ENCODE measurements at places on chromosomes 11 and 22.

DNA sequence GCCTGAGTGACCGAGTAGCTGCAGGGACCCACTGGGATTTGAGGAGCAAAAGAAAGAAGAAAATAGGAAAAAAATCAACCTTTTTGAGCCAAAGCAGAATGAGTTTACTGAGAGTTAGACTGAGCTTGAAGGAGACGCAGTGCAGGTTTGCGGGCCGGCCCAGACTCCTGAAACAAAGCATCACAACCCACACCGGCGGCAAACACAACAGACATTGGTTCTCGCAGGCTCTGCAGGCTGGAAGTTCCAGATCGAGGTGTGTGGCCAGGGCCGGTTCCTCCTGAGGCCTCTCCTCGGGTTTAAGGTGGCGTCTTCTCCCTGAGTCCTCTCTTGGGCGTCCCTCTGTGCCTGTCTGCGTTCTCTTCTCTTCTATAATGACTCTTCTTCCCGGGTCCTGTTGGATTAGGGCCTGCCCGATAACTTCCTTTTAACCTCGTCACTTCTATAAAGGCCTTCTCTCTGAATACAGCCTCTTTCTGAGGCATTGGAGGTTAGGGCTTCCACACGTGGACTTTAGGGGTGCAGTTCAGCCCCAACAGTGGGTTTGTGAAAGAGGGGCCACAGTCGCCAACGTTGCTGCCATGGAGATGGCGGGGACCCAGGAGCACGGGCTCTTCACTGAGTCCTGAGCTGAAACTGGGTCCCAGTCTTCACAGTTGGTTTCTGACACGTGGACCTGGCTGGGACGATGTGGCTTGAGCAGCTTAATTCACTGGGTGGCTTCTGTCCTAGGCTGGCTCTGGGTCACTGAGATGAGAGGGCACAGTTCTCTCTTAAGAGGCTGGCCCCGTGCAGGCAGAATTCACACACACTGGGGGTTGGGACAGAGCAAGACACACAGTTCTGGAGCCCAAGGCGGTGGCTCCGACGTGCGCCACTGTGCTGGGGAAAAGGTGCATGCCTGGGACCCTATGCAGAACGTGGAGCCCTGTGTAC is 1047.7 kb downstream of the BRD1 start:
- DNase-seq, result no peak

DNA sequence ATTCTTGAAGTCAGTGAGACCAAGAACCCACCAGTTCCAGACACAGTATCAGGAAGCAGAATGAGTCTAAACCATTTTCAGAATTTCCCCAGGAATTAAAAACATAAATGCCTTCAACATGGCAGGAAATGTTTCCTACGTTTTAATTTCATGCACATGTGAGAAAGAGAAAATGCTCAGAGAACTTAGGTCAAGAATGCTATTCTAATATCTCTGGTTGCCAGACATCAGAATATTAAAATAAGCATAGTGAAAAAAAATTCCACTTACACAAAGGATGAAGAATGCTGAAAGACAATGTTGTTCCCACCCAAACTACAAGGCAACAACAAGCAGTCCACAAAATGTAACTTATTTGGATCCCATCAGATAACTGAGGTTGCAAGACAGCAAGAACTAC is 104.8 kb downstream of the RAB38 start:
- DNase-seq, result no peak

DNA sequence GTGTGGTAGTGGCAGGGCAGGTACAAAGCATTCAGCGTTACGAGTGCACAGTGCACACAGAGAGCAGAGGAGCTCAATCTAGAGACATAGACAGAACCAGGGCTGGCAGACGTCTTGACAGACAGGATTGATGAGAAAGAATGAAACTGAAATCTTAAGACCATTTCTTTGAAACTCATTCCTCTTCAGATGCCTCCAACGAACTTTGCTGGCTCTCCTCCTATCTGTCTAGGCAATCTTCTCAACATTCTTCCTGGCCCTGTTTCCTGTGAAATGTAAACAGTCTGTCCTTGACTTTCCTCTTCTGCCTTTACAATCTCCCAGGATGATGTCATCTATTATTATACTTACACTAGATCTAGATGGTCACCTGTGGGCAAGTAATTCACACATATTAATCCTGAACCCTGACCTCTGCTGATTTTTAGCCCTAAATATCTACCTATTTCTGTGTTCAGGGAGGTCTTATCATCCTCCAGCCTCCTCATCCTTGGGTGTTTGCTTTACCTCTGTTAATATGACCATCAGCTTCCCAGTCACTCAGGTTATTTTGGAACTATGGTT is 119.5 kb downstream of the ENTHD1 start:
- DNase-seq, result no peak

- peak; percentile 31 for DNase-seq
Observed at GRCh38 chr11:123493349-123494063, 63.4 kb downstream of the GRAMD1B start.

GRCh38 chr11:117884994-117885393 is 8.5 kb upstream of the FXYD6 start:
- no peak for DNase-seq

DNA sequence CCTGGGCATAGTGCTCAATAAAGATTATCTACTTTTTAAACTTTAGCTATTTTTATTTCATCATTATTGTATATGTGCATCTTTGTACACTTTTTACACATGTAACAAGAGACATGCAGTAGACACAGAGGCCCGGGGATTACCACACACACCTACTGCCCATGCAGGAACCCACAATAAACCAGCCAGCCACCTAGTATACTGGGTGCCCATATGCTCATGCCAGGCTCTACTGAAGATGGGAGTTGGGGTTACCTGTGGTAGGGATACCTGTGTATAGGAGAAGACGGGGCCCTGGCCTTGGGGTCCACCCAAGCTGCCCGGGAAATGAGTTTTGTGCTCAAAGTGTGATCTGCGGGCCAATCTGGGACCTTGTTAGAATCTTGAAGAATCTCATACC is 31.2 kb upstream of the P2RY2 start:
- DNase-seq, result no peak

DNA sequence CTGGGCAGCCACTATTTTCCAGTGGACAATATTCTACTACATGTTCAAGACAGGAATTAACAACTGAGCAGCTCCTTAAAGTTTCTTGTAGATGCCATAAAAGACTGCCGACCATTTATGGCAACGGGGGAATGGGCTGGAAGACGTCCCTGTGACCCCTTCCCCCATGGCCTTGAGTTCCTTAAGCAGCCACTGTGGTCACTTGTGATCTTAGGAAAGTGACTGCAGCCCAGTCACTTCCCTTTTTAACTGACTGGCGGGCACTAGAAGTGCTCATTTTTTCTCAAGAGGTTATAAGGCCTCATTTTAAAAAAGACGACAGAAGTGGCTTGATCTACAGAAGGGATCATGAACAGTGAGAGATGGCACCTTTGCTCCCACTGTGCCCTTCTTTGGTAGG is 153.2 kb upstream of the NARS2 start:
- no peak for DNase-seq

DNA sequence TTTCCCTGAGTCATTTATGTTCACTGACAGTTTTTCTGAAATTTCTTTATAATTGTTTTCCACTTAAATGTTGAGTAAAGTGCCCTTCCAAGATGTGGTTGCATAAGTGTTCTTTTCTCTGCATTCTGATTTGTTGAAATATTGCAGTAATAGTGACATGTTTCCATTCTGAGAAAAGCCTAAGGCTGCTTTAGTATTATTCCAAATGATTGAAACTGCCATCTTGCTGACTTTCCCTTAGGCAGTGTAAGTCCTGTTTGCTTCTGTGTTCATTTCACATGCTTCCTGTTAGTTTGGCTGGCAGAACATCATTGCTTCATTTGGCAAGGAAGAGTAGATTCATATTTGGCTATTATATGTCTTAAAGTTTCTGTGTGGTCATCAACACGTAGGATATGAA is 146.5 kb downstream of the ELP4 start:
- DNase-seq, result no peak

DNA sequence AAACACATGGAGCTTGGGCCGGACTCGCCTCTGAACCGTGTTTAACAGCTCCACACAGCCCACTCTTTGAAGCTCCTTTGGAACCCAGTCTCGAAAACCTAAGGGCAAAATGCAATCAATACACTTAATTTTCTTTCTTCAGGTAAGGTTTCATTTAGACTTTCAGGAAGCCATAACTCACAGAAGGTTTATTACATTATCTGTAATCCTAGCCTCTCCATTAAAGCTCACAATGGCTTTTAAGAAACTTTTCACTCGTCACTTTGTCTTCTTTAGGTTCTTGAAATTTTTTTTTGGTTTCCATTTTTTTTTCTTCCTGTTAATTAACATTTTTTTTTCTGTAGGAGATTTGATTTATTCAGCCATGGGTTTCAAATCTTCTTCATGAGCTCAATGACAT is 91.3 kb downstream of the ARL14EP start:
- no peak for DNase-seq

DNA sequence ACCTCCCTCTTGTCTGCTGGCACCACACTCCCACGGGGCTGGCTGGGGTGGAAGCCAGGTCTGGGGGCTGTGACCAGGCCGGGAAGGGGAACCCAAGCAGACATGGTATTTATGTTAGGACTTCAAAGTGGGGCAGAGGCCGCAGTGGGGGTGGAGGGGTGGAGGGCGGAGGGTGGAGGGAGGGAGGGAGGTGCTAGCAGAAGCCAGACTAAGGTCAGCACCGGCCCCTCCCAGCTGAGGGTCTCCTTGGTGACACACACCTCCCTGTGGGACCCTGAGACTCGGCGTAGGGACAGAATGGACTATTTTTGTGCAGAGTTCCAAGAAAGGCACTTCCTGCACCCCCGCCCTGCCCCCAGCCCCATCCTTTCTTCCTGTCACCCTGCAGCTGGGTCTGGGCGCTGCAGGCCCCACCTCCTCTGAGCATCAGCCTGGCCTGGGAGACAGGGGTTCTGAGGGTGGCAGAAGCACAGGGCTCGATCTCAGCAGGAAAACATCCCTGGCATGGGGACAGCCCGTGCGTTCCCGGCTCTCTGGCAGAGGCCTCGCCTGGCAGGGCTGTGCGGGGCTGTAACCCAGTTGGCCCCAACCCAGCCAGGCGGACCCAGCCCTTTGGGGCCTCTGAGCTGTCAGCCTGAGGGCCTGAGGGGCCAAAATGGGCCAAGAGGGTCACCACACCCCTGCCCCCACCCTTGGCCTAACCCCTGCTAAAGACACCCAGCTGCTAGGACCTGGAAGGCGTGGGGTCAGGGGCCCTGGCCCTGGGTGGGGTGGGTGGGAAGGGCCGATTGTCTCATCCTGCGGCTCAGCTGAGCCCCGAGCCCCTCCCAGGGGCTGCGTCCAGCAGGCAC is 9.6 kb upstream of the CD248 start:
- no peak for DNase-seq

GRCh38 chr11:75891947-75892739 is 77.1 kb downstream of the UVRAG start:
- no peak for DNase-seq

DNA sequence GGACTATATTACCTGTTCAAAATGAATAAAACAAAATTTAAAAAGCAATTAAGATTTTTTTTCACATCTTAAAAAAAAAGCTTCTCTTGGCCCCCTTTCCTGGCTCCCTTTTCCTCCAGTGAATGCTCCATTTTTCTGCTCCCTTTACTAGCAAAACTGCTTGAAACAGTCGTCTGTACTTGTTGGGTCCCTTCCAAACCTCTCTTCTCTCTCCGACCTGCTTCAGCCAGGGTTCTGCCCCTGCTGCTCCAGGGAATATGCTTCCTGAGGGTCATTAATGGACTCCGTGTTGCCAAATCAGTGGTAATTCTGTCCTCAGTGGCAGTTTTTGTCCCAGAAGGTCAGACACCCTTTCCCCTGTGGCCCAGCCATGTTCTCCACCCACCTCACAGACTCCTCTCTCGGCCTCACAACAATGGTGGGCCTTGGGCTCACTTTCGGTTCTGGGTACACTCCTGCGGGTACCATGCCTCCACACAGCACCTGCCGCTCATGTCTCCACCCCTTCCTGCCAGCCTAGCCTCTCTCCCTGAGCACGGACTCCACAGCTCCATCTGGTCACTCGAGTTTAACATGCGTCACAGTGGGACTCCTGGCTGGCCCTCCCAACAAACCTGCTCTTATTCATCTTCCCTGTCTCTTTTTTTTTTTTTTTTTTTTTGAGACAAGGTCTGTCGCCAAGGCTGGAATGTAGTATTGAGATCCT is 7.8 kb upstream of the POLR3H start:
- no peak for DNase-seq

DNA sequence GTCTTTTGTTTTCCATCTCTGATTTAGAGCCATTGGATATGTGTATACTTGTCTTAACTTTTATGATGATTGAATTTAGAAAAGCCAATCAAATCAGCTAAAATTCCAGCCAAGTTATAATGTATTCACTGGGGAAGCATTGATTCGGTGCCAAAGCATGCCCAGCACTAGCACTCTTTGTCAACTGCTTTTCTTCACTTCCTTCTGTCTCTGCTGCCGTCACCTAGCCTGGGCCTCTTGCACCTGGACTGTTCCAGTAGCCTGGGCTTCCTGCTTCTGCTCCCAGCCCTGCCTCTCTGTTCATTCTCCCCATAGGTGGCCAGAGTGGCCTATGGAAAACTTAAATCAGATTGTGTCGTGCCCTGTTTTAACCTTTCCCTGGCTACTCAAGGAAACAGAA is 80.7 kb downstream of the NAV2 start:
- no peak for DNase-seq

- no peak for DNase-seq
Observed at GRCh38 chr11:24679821-24680351, 183.0 kb downstream of the LUZP2 start.

DNA sequence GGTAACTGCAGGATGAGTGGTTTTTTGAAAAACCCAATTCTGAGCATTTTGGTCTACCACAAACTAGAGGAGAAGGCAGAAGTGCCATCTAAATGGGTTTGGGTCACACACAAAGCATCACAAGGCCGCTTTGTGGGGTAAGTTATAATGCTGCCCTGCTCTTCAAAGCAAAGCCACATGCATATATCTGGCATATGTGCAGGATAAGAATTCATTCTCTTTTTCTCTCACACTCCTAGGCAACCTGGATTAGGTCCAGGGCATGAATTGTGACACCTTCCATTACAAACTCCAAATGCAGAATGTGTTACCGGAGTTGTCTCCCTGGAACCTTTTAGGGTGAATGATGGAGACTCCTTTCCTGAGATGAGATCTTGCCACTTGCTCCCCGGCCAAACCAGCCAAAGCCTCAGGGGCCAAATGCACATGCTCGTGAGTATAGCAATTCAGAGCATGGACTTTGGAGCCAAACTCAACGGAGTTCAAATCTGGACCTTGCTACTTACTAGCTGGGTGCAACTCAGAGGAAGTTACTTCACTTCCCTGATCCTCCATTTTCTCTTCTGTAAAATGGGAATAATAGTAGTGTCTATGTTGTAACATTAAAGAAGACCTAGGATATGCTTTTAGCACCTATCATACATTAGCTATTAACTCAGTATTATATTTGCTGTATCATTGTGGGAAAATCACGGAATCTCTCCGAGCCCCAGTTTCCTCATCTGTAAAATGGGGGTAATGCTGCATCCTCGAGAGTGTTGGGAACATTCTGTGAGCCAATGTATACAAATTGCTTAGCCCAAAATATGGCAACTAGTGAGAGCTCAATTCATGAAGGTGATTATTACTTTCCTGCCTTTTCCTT is 96.6 kb downstream of the COMMD9 start:
- DNase-seq, result no peak

- DNase-seq, result no peak
Observed at GRCh38 chr11:102017026-102017425, 30.2 kb upstream of the CFAP300 start.
